Dermis lymphatic vessel endothelial cell (primary cell): ENCODE measurements at places on chromosomes 1 and 21. TPM values are rescaled to one million over a fixed set of nuclear protein-coding genes. Genes with fewer than 3 reads are reported as not detected.

The MMP23B gene
- total RNA-seq = 0.17 and 1.1 TPM in 2 replicates

The NEGR1 gene
- total RNA-seq = 0.09 and 0.22 TPM in 2 replicates

The GPR161 gene
- 12.4 and 19.4 TPM in 2 replicates for total RNA-seq

The RCAN3 gene
- total RNA-seq = 3.1 and 3.9 TPM in 2 replicates
